ENCODE measurements at places on chromosomes 3 and 15.

- DNase-seq: no peak
Measured at GRCh38 chr3:134552784-134553183, 66.9 kb downstream of the CEP63 start.

- no peak for DNase-seq
Measured at GRCh38 chr15:90618330-90619125, 88.8 kb downstream of the CRTC3 start.

GRCh38 chr3:185851046-185851445, 26.2 kb upstream of the IGF2BP2 start:
- no peak for DNase-seq

DNA sequence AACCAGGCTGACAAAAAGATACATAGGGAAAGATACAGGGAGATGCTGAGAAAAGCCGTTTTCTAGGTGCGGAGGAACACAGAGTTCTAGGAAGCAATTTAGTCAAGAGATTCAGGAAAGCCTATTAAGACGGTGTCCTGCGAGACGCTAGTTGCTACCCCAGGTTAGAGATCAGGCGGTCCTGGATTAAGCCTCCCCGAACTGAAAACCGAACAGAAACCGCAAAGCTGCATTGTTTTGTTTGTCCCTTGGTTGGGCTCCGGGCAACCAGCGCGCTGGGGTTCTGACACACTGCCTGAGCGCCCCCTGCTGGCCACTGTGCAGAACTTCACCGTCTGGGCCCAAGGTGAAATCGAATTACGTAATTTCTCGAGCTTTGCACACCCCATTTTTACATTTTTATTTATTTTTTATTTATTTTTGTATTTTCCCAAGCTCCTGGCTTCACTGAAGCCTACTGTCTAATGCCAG, 37.3 kb upstream of the NDUFB4 start:
- DNase-seq: peak; percentile 88

Data from CD4-positive, alpha-beta T cell treated with Interleukin-6 for 4 hours (primary cell).